ENCODE measurements at places on chromosomes 3 and 15.

GRCh38 chr15:31078471-31078870 lies 23.1 kb downstream of the TRPM1 start:
- no peak for DNase-seq

DNA sequence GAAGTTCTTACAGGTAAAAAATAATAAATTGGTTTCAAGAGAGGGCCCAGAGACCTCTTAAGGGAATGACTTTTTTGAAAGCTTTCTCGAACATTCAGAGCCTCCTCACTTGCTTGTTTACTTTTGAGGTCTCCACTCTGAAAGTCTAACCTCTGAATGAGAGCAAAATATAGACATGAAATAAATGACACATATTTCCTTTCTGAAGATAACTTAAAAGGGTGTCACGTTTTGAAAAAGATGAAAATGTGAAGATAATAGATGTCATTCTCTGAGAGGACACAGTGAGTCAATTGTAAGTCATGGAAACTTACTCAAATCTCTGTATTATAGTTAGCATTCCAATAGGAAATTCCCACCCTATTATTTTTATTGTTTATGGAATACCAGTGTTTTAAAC lies 44.6 kb downstream of the HACD2 start:
- no peak for DNase-seq

DNA sequence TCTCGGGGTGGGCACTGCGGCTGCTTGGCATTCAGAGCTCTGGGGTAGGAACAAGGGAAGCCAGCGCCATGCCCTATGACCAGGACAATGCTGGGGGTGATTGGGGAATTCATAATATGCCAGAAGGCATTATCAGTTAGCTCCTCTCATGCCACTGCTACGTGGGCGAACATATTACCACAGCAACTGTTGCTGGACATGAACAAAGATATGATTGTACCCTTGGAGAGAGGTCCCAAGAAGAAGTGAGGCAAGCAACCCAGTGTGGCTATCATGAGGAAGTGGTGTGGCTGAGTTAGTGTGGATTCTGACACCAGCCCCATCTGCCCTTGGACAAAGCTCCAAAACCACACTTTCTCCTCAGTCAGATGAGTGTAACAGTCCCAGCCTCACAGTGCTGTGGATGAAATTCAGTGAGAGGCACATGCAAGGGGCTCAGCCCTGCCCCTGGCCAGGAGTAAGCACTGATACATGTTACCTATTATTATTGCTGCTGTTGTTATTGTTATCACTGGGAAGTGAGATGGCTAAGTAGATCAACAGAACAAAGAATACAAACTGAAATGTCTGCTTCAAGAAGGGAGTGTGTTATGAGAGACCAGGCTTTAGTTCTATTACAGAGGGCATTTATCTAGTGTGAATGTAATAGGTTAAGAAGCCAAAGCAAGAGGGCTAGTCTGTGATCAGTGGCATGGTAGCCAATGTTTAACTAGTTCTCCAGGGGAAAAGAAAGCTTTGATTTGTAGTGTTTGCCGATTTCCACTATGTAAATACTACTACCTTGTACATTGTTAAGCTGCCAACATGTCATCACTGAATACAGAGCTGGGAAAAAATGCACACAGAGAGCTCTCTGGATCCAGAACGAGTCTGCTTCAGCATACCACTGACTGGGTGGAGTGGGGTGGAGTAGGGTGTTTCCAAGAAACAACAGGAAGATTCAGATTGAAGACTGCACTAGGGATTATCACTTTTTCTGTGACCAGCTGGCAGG lies 222.3 kb upstream of the EIF1B start:
- peak; percentile 24 for DNase-seq

DNA sequence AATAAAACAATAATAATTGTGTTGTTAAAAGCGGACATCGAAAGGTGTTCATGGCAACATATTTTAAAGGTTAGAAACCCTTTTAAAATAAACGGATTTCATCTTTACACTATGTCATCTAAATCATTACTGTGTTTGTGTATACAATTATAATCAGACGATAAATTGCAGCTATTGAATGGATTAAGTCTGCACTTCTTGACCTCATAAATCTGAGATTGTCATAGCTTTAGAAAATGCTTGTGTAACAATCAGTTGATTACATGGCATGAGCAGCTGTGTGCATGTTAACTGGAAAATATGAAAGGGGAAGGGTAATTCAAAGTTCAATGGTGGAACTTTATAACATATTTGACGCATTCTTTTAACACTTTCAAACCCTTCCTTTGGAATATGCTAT lies 152.4 kb upstream of the MDFIC2 start:
- no peak for DNase-seq

GRCh38 chr3:53801319-53801718 lies 44.9 kb downstream of the CHDH start:
- DNase-seq: no peak

GRCh38 chr3:542021-542420 lies 345.5 kb downstream of the CHL1 start:
- no peak for DNase-seq

DNA sequence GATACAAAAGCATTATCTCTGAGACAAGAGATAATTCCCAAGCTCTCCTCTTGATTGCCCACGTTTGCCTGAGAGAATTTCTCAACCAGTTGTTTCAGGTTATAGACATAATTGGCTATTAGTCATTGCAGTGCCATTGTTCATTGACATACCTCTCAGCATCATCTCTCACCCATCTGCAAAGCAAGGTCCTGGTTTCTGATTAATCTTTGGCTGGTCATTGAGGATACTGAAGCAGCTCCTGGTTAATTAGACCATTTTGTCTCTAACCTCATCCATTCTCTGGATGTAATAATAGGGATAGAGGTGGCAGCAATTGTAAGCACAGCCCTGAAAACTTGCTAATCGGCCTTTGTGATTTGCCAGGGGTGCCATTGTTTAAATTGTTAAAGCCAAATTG lies 104.2 kb downstream of the CNTN6 start:
- no peak for DNase-seq

- DNase-seq: peak; percentile 28
Observed at GRCh38 chr3:75294124-75294523, 370.0 kb upstream of the FRG2C start.

DNA sequence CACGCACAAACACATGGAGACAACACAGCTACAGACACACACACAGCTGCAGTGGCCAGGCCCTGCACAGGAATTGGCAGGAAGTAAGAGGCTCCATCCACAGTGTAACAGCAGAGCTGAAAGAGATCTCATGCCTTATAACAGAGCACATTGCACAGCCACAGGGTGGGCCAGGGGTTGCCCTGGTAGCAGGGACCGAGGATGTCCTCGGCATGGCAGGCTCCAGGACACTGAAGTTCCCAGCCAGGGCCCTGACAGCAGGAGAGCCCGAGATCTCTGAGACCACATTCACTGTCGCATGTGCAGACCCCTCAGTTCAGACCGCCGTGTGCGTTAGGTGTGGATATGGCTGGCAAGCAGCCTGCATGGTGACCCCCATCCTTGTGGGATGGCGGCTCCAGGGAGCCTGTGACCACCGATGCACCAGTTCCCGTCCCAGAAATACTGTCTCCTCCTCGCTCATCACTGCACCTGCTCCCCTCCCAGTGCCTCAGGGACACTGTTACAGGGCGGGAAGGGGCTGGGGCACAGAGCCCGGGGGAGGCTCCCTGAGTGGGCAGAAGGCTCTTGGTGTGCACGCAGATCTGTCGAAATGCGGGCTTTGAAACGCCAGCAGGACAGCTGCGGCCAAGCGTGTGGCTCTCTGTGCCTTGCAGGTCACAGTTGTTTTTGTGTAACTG lies 1.5 kb upstream of the OCA2 start:
- peak; percentile 57 for DNase-seq

DNA sequence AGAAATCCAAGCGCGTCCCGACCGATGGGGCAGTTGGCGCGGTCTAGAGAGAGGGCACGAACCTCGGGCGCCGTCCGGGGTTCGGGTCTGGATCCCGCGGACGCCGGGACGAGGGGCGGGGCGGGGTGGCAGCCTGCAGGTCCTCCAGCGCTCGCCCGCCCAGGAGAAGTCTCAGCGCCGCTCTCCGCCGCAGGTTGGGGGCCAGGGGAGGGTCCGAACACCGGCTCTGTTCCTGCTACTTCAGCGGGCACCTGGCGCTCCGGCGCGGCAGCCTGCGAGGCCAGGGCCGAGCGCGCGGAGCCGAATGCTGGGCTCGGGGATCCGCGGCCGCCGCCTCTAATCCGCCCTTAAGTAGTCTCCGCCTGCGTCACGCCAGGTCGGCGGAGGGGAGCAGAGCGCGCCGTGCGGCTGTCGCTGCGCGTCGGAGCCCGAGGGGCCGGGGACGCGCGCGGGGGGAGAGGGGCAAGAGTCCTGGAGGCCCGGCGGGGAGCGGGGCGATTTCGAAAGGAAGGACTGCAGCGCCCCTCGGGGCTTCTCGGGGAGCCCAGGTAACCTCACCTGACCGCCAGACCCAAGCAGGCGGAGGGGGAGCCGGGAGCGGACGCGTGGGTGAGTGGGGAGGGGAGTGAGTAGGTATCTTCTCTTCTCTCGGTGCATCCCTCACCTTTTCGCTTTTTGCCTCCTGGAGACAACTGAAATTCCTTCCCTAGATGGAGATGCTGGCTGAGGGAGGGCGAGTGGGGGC lies at the start of gene GJD2:
Gene GJD2, minus strand, starts transcription at position 325 of the 745 bp plus-strand sequence. CDS start 510 bp downstream, outside the sequence.
- peak; percentile 8 for DNase-seq

DNA sequence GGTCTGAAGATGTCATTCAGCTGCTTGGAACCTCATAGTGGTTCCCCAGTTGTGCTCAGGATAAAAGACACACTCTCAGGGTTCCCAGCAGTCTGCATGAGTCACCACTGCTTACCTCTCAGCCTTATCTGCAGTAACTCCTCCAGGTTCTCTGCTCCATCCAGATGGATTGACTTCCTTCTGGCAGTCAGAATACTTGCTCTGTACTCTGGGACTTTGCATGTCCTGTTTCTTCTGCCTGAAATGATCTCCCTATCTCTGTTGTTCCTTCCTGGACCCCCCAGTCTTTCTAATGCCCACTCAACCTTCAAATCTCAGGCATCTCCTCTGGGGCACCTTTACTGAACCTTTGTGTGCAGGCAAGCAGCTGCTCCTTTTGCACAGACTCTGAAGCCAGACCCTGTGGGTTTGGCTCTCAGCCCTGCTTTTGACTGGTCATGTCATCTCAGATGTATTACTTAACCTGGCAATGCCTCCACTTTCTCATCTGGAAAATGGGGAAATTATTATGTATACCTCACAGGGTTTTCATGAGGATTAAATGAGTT lies 38.4 kb downstream of the ITPR1 start:
- DNase-seq: no peak

DNA sequence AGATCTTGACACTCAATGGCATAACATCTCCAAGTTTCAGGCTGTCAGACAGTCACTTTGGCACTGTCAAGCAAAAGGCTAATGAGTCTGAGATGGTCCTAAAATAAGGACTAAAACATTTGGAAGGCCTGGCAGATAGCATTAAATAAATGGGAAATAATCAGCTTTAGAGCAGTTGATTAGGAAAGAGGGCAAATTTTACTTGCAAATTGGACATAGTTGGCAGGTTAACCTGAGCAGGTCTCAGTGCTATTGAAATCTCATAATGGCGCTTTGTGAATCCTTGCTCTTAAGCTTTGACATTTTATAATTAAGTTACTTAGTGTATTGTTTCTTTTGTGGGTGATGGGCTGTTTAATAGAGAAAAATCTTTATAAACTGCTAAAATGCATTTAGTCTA lies 1003.1 kb upstream of the GBE1 start:
- no peak for DNase-seq

DNA sequence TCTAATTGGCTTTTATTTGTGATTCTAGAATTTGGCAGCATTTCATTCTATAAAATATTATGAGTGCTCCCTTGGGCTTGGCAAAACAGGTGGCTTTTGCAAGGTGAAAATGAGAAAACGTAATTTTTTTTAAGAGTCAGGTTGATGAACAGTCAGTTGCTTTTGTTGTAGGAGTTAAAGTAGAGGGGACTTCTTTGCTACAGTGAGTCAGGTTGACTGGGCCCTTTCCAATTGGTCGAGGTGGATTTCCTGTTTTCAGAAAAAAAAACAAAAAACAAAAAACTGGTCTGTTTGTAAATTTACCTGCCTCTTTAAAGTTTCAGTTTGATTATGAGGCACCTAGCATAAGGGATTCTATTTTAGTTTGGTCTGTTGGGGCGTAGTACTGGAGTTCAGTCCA lies 1469.4 kb upstream of the GBE1 start:
- no peak for DNase-seq

Data from left lung (tissue), 14 donors.